ENCODE measurements at places on chromosomes 2 and 18.
A peak's percentile ranks its signal among the peaks of the same experiment; 100 is the strongest.

GRCh38 chr2:170816504-170817092 is at the start of gene GAD1:
Gene GAD1, plus strand, starts transcription at chr2:170816887. Its CDS starts 1,705 bp downstream, at chr2:170818592.
- DNase-seq: peak; percentile 86

- DNase-seq: no peak
Measured at GRCh38 chr2:129061069-129061768, 742.6 kb upstream of the HS6ST1 start.

- no peak for DNase-seq
Measured at GRCh38 chr18:45295388-45295787, 319.9 kb upstream of the SLC14A2 start.

DNA sequence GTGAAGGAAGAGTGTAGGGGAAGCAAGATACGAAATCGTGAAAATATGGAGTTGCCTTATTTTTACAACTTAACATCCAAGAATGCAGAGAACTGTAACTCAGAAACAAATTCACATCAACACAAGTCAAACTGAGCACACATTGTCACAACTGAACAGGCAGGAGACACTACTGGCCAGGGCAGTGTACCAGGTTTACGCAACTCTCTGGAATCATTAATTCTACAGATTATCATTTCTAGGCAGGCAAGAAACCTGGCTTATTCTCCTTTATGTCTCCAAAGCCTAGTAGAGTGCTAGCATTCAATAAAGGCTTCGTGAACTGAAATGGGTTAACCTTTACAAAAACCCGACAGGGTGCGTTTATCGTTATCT is 584 bp downstream of the COA5 start:
- DNase-seq: no peak

- no peak for DNase-seq
Measured at GRCh38 chr2:205051417-205051816, 506.1 kb downstream of the PARD3B start.

GRCh38 chr2:1623906-1624445 is 120.3 kb downstream of the PXDN start:
- DNase-seq: peak; percentile 56

DNA sequence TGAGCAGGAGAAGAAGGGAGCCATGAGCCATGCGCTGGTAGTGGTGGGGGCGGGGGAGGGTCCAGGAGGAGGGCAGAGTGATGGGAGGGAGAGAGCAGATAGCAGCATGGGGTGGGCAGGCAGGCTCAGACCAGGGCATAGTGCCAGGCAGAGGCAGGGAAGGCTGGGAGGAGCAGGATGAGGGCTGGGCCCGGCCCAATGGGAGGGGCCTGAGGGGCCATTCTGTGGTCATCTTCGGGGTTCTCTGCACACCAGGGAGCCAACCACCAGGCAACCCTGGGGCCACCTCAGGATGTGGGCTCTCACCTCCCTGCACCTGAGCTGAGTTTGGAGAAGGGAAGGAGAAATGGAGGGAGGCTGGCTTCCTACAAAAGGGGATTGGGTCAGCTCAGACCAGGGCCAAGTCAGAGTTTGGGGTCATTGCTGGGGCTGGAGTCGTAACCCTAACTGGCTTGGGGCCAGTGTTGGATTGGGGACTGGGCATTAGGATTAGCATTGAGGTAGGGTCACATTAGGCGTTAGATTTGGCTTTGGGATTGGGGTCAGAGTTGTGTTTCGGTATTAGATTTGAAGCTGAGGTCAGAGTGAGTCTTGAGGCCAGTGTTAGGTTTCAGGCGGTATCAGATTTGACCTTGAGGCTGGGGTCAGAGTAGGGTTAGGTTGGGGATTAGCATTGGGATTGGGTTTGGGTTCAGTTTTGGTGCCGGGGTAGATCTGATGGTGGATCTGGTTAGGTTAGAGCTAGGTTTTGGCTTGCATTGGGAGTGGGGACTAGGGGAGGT is 11.2 kb downstream of the VIL1 start:
- DNase-seq: peak; percentile 60

DNA sequence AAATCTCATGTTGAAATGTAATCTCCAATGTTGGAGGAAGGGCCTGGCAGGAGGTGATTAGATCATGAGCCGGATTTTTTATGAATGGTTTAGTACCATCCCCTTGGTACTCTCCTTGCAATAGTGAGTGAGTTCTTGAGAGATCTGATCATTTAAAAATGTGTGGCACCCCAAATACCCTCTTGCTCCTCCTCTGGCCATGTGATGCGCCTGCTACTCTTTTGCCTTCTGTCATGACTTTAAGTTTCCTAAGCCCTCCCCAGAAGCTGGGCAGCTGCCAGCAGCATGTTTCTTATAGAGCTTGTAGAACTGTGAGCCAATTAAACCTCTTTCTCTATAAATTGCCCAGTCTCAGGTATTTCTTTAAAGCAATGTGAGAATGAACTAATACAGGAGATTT is 72.6 kb upstream of the FIGN start:
- DNase-seq: no peak

DNA sequence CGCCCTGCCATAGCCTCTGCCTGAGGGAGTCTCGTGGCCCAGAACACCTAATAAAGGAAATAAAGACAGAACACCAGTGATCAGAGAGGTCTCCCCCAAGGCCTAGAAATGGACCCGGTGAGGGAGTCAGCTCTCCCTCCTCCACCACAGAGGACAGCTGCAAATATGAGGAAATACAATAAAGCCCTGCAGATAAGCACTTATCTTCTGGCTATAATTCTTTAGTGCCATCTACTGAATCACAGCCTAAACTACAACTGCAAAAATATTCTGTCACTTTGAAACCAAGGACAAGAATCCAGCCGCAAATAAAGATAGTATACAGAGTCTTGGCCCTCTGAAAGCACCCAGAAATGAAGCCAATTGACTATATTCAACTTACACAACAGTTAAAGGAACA is 42.4 kb upstream of the TACR1 start:
- DNase-seq: no peak

DNA sequence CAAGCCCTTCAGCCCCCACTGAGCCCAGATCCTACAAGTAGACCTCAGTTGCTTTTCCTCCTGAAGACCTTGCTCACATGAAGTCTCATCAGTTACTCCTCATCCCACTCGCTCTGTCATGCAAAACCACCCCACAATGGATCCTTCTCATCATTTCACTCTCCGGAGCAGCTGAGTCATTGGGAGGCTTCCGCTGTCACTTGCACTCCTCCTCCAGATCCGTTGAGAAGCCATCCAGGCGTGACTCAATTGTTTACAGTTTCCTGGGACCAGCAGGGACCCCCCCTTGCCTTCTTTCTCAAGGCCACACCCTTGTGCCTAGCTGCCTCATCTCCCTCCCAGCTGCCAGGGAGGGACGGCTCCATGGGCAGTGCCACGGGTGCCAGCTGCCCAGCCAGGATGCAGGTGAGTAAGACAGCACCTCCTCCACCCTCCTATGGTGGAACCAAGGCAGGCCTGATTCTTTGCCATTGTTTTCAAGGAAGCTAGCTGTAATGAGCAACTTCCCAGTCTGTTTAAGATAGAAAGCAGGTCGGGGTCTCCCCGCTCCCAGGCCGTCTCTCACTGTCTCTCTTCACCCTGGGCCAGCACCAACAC is 16.3 kb downstream of the GPR55 start:
- DNase-seq: peak; percentile 56

- no peak for DNase-seq
Measured at GRCh38 chr18:7105268-7105667, 12.3 kb downstream of the LAMA1 start.

DNA sequence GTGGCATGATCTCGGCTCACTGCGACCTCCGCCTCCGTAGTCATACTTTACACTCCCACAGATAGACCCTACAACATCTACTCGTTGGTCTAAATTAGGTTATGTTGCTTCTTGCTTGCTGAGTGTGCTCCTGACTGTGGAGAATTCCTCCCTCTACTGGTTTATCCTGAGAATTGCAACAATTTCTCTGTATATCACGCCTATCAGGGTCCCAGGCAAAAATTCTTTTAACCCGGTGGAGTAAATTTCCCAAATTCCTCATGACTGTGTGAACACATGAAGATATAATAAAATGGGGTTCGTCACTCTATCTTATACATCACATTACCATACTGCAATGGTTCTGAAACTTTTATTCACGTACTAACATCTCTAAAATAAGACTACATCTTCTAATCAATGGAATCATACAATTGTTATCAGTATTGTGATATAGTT is 156.7 kb downstream of the EVA1A start:
- no peak for DNase-seq
